ENCODE measurements at places on chromosomes 2 and 18.

- DNase-seq = no peak
These were observed 60.6 kb downstream of the MTCL1 start for GRCh38 chr18:8765783-8766463.

- peak; percentile 88 for DNase-seq
These were observed 1.0 kb upstream of the B4GALT6 start for GRCh38 chr18:31685097-31686082.

DNA sequence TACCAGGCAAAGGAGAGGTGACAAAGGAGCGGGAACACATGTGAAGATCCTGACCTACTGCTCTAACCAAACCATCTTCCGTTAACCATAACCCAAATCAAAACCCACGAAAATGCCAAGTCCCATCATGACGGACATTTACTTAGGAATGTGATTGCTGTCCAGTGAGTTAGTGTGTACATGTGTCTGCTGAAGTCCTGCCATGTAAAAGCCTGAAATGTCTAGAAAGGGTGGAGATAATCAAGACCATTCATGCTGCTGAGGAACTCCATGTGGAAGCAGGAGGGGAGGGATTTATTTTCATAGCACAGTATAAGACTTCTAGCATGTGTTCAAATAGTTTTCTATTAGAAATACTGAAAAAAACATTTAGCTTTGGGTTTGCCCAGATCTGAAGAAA lies 137.0 kb upstream of the BOD1L2 start:
- DNase-seq = no peak

- peak; percentile 94 for DNase-seq
These were observed 44.6 kb downstream of the GORASP2 start for GRCh38 chr2:170973492-170974303.

GRCh38 chr2:105752691-105753358 lies 8.1 kb downstream of the NCK2 start:
- no peak for DNase-seq

DNA sequence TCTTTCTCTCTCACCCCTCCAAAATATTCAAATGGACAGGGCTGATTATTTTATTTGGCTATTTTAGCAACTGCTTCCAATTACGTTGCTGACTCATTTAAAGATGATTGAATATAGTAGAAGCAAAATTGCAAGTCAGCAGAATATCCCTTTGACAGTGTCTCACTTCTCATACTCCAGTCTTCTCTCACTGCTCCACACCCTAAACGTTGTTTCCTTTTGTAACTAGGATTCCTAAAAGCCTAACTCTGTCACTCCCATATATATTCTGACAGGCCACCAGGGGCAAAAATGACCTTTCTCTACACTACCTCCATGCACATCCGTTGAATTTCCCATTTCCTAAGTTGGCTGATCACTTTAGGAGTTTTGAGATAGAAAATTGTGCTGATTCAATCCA lies 351.1 kb downstream of the RND3 start:
- DNase-seq = no peak

DNA sequence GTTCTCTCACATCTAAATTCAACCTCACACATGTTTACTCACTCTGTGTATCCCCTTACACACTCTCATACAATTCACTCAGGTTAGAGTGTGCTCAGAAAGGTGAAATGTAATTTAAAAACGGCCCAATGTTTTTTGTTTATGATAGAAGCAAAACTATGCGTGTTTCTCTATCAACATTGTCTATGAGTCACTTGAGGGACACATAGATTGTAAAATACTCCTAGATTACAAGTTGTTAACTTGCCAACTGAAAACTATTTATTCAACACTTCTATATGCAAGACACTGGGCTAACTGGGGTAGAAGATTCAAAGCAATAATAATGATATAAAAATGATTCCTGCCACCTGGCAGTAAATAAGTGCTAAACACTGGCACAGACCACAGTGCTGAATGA lies 24.6 kb downstream of the CCDC195 start:
- no peak for DNase-seq

DNA sequence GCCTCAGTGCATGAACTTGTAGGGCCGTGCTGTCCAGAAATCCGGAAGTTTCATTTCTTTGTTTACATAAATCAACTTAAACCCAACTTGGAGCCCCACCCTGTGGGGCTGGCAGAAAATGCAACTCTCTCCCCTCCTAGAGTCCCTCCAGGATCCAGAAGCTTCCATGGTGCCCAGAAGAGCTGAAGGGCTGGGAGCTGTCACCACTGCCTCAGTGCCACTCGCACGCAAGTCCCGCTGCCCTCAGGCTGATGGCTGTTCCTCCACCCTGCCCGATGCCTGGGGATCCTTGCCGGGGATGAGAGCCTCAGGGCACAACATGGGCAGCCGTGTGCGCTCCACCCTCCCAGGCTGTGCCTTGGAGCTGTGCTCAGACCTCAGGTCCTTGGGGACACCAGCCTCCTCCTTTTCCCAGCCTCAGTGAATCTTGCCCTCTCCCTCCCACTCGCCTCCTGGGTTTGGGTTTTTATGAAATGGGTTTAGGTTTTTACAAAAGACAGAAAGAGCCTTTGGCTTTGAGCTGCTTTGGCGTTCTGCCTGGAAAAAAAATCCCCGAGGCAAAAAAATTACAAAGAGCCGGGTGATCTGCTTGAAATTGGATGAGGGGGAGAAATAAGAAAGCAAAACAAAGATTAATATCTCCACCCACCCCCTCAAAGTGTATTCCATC lies 155.2 kb downstream of the TWIST2 start:
- no peak for DNase-seq

DNA sequence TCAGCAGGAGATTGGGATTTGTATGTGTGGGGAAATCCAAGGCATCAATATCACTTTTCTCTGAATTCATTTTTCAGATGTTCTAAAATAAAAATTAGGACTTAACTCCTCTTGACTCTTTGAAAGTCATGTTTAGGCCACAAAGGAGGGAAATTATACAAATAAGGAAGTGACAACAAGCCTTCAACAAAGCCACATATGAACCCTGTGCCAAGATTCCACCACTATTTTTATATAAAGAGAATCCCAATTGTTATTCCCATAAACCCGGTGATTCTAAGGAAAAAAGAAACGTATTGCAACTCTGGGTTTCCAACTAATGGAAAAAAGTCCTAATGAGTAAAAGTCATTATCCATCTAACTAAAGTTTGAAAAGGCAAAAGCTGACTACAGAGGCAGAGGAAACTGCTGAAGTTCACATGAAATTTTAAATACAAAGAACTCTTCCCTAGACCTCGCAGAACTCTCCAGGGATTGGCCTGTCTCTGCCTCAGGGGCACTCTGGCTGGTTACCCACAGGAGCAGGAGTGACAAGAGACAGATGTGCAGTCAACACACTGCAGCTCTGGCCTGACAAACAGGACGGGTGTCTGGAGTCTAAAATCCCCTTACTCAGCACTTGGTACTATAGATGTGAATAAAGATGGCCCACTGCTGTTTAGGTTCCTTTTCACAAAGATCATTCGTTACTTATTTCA lies 11.5 kb downstream of the NPC1 start:
- DNase-seq = peak; percentile 46

- no peak for DNase-seq
These were observed 28.6 kb downstream of the BOD1L2 start for GRCh38 chr18:57175532-57175931.

DNA sequence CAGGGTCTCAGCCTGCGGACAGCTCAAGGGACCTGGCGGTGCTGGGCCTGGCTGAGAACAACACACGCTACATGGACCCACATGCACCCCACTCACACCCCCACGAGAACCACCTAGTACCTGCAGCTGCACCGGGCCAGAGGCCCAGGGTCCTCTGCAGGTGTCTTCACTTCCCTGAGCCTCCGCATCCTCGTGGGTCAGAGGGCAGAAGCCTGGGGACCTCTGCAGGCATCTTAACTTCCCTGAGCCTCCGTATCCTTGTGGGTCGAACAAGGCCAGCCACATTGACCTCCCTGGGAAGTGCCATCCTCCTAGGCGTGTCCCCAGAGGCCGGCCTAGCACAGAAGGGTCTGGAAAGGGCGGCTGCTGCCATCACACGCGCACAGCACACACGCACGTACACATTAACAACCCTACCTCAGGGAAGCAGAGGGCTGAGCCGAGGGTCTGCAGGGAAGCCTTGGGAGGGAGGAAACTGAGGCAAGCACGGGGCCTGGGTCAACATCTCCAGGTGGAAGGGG lies 62.5 kb upstream of the HPCAL1 start:
- no peak for DNase-seq
